Type B pancreatic cell (in vitro differentiated cells): ENCODE measurements at places on chromosomes 2 and 18. TPM values are rescaled to one million over a fixed set of nuclear protein-coding genes. Genes with fewer than 3 reads are reported as not detected.

DNA sequence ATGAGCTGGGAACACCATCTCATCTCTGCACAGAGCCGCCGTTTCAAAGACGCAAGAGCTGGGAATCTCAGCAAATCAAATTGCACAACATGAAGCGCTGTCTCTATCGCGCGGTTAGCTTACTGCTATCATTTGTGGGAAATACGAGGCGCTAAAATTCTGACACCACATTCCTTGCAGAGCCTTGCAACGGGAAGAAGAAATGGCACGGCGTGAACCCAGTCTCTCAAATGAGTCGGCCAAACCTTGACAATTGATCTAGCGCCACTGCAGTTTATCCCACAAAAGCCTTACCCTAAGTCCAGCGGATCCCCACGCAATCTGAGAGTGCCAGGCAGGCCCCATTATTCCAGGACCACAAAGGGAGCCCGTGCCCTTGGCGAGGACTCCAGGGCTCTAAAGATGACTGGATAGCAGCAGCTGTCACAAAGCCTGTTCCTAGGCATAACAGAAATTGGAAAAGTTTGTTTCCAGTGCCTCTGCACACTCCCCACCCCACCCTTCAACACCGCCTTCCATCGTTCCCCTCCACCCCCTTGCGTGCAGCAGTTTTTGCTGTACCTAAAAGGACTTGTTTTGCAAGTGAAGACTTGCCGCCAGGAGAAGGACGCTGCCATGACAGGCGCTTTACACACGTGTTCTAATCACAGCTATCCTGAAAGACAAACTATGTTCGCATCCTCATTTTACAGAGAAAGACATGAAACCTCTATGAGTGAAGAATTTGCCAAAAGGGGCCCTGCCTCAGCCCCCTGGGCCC, 252.4 kb downstream of the EIPR1 start:
- peaks cover 4% of the 10 kb centered on the region for H3K36me3 ChIP-seq
- no peak overlapping the region for H3K27ac ChIP-seq

Gene KYNU
- total RNA-seq: 0.53 and 1.8 TPM in 2 replicates

DNA sequence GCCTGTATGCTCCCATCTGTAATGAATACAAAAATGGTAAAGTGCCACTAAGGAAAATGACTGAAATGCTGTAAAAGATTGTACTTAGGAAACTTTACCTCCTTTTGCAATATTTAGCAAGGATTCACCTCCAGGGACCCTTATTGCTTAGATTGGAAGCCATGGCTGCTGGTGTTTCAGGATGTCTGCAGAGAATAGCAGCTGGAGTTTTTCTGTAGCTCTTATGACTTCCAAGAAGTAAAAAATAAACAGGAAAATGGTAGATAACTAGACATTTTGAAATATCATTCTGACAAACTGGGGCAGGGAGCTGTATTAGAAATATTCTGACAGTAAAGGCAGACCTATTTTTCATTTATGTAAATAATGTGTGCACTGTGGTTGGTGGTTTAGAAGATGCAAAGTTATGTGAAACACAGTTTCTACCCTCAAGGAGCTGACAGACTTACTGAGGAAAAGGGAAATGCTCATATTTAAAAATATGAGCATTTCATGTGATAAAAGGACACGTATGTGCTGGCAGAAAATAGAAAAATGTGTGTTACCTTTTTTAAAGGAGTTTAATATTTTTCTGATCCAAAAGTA, 224.9 kb upstream of the BOD1L2 start:
- H3K36me3 ChIP-seq: no peaks in the 10 kb centered on the region
- DNase-seq: no peak
- H3K4me3 ChIP-seq: no peak overlapping the region
- no peak overlapping the region for H3K27ac ChIP-seq

GRCh38 chr2:148603562-148603920, 41.0 kb upstream of the EPC2 start:
- no peak for DNase-seq
- no peak overlapping the region for H3K27ac ChIP-seq
- H3K27me3 ChIP-seq: peaks cover 6% of the 10 kb centered on the region
- peaks cover 3% of the 10 kb centered on the region for H3K36me3 ChIP-seq

Gene DAPL1
- 0.76 TPM in 1 of 2 replicates, not detected in the other for total RNA-seq
